Kidney (tissue), 22 donors: ENCODE measurements at places on chromosomes 16 and 17. TPM values are rescaled to one million over a fixed set of nuclear protein-coding genes. Genes with fewer than 3 reads are reported as not detected.
A peak's percentile ranks its signal among the peaks of the same experiment; 100 is the strongest.

- DNase-seq = peak; percentile 82
Measured at GRCh38 chr16:85568519-85568918, 44.6 kb upstream of the GSE1 start.

DNA sequence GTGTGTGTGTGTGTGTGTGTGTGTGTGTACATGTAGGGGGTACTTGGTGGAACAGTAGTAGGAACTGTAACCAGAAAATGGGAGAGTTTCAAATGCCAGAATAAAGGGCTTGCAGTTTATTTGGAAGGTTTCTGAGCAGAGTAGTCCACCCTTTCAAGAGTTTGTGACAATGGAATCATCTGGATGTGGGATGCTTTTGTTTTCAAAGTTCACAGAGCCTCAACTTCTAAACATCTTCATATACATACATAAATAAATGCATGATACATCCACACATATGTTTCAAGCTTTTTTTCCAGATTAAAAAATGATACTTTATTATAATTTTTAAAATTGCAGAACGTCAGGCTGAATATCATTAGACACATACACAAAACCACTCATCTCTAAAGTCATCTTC lies 2.4 kb upstream of the PKD1L3 start:
- DNase-seq = no peak

GRCh38 chr16:5917436-5918195 lies 820.0 kb upstream of the EEF2KMT start:
- peak; percentile 64 for DNase-seq

DNA sequence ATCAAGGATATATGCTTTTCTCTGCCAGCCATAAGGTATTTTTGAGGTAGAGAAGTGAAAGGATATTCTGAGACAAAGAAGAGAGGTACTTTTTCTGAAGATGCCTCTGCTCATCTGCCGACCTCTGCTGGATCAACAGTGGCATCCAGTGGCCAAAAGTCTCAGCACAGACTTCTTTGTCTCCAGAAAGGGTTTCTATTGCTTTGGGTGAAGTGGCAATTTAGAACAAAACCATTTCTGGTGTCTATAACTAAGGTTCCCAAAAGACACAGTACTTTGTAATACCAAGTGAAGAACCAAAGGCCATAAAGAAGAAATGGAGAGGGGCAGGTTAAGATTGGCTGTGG lies 155.2 kb upstream of the C17orf78 start:
- DNase-seq = peak; percentile 48

GRCh38 chr16:27127308-27127707 lies 60.6 kb downstream of the C16orf82 start:
- no peak for DNase-seq

DNA sequence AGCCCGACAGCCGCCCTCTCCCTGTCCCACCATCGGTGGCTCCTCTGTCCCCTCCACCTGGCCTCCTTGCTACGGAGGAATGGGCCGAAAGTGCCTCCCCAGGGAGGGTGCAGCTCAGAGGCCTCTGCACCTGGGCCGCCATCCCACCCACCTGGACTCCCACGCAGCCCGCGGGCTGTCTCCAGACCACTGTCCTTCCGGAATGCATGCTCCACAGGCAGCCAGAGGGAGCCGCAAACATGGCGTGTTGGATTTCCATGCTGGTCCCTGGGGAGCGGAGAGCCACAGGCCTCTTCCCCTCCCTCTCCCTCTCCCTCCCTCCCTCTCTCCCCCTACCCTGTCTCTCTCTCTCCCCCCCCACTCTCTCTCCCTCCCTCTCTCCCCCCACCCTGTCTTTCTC lies 3.0 kb downstream of the SSTR5 start:
- no peak for DNase-seq

DNA sequence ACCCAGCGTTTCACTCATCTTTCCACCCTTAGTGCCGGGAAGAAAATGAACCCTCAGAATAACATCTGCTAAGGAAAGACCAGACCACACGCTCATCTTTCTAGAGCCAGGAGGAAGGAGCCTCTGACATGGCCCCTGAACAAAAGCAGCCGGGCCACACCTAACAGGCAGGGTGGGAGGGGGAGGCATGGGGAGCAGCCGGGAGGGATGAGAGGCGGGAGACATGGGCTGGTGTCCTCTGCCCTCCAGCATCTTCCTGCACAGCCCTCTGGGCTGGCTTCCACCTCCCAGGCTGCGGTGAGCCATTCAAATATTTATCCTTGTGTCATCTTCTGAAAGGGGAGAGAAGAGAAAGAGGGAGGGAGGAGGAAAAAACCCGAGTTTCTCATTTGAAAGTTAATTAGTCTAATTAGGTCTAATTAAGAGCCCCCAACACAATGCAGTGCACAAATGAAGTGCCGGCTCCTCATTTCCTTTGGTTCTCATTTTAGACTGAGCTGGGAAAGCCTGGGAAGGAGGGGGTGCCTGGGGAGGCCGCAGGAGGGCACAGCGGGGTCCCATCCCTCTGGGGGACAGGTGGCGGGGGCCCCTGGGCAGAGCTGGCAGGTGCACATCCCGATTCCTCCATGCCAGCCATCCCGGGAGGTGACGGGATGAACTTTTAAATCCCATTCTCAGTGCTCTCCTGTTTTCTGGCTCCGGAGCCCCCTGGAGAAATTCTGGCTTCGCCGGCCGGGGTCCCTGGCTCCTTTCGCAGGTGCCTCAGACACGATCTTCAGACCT lies 90.5 kb downstream of the ENGASE start:
- no peak for DNase-seq

DNA sequence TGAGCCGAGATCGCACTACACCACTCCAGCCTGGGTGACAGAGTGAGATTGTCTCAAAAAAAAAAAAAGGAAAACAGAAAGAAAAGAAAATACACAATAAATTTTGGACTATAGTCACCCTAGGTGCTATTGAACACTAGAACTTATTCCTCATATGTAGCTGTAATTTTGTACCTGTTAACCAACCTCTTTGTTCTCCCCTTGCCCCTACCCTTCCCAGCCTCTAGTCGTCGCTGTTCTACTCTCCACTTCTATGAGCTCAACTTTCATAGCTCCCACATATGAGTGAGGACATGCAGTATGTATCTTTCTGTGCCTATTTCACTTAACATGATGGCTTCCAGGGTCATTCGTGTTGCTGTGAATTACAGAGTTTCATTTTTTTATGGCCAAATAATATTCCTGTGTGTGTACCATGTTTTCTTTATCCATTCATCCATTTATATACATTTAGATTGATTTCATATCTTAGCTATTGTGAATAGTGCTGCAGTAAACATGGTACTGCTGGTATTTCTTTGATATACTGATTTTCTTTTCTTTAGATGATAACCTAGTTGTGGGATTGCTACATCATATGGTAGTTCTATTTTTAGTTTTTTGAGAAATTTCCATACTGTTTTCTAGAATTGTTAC lies 28.3 kb downstream of the VPS35L start:
- peak; percentile 64 for DNase-seq

- DNase-seq = peak; percentile 78
Measured at GRCh38 chr17:78278139-78278741, 46.8 kb downstream of the TMEM235 start.

DNA sequence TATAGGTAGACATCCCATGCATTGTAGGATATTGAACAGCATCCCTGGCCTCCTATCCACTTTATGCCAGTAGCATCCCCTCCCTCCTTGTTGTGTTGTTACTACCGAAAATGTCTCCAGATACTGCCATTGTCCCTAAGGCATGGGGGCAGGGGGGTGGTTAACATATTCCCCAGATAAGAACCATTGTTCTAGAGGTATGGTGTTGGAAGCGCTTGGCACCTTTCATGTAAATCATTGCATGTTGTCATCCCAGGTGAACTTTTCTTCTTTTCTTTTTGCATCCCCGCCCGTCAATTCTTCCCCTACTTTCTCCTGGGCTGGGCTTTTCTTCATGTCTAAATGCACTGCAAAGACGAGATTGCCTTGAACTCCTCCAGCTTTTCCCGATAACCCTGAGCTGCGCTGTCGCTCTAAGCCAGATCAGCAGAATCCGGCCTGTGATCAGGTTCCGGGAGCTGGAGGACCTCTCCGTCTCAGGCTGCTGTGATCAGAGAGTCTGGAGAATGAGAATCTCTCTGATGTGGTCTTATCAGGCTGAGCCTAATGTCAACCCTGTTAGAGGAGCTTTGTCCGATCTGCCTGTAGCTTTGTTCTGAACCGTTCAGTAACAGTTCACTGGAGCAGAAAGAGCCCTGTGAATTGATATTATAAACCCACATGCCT lies 76.2 kb downstream of the RBFOX1 start:
- peak; percentile 12 for DNase-seq

DNA sequence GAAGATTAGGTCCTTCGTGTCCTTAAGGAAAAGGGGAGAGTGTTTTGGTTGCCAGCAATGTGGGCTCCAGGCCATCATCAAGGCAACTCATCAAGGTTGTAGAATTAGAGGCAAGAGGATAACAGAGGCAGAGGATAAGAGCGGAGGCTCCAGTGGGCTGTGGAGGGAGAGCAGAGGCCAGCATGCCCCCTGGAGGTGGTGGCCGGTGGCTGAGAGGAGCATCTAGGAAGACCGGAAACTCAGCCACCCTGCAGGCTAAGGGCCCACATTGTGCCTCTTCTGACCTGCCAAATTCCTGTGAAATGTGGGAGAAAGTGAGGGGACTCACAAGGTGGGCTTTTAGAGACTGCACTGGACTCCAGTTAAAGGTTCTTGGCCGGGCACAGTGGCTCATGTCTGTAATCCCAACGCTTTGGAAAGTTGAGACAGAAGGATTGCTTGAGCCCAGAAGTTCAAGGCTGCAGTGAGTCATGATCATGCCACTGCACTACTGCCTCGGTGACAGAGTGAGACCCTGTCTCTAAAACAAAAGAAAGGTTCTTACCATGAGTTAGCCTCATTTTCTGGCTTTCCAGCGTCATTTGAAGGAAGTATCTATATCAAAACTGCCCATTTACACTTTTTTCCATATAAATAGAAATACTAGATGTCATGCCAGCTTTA lies 62.7 kb upstream of the ADORA2B start:
- DNase-seq = no peak

- no peak for DNase-seq
Measured at GRCh38 chr17:2295575-2295974, 8.0 kb downstream of the SMG6 start.

DNA sequence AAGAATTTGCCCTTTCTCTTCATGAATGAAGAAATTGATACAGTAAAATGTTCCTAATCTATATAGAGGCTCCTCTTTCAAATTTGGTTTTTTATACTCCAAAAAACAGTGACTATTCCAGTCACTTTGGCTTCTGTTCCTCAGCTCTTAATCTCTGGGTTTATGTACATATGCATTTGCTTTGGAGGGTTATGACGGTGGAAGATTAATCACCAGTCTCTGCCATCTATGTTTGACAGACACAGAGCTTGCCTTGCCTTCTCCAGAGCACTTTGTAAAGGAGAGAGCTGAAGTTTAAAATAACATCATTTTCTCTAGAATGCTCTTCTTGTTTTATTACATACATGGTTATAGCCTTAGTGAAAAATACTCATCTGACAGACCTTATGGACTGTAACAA lies 99.3 kb downstream of the NLK start:
- no peak for DNase-seq

ALOX12B gene
- not detected for total RNA-seq

MIS12 gene
- 17.4 TPM for total RNA-seq

MEOX1 gene
- total RNA-seq = 1.4 TPM

CEP295NL gene
- total RNA-seq = 3.6 TPM

EPX gene
- 0.19 TPM for total RNA-seq
